ENCODE measurements at places on chromosomes 7 and 10.
A peak's percentile ranks its signal among the peaks of the same experiment; 100 is the strongest.

DNA sequence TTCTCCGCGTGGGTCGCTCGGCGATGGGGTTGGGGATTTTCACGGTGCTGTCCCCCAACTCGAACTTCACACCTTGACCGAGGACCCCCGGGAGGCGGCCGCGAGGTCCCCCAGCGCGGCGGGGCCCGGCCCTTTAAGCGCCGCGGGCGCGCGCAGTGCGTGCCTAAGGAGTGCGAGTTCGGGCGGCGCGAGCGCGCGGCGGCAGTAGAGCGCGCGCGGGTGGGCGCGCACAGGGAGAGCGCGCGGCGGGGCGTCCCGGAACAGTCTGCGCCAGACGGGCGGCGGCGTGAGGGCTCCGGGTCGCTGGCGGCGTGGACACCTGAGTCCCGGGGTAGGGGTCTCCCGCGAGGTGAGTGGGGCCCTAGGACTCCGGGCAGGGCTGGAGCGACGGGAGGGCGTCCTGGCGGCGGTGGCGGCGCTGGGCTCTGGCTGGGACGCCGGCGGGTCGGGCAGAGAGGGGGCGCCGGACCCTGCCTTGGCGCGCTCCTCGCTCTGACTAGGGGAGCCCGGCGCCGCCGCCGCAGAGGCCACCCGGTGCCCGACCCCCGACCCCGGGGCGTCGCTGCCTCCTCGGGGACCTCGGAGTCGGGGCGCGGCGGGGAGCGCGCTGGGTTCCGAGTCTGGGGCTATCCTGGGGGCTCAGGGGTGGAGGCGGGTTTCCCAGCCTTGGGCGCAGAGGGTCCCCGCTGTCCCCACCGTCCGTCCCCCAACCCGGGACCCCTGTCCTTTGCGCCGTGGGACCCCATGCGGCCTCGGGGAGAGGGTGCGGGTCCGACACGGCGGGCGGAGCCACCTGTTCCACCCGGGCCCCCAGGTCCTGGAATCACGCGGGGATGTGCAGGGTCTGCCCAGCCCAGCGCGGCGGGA, at the start of gene PROSER2:
PROSER2 (plus strand) TSS at position 235 of the 867 bp plus-strand sequence. CDS start 28,722 bp downstream, outside the sequence.
- DNase-seq, result peak; percentile 60

DNA sequence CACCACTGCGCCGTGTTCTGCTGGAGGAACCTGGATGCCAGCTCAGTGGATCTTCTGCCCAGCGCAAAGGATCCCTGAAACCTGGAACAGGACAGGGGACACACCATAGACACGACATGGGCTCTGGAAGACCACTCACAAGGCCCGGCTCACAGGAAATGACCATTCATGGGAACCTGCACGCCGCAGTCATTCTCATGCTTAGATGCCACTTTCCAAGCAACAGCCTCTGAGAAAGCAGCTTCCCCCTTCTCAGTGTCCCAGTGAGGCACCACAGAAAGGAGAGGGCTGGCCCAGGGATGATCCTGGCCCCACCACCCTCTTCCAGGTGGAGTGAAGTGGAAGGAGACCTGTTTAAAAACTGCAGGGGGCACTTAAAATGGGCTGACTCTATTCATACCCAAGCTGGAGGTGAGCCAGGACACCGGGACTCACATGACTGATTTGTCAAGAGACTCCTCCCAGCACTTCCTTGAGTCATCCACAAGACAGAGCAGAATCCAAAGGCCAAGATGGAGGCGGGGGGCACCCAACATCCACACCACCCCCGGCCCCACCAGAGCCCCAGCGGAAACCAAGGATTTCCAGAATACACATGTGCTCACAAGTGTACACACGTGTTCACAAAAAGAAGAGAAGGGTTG, 11.2 kb downstream of the CTBP2 start:
- peak; percentile 84 for DNase-seq

DNA sequence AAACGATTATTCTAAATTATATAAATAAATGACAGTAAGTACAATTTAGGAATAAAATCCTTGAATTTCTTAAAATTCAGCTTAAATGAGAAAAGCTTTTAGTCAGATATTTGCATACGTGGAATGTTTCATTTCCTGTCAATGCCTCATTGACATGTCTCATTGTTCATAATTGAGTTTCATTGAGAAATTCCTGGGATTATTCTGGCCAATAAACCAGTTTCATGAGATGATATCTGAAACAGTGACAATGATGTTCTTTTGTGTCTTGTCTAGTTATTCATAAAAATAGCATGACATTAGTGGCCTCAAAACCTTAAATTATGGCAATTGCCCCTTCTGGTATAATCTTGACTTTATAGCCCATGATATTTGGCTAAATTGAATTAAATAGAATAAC, 95.8 kb downstream of the DKK1 start:
- DNase-seq, result no peak

GRCh38 chr7:43072530-43072929, 39.9 kb upstream of the HECW1 start:
- peak; percentile 52 for DNase-seq

GRCh38 chr10:102546606-102547320, 43.0 kb downstream of the SUFU start:
- DNase-seq, result peak; percentile 58

GRCh38 chr10:112844681-112845544, 105.1 kb upstream of the TCF7L2 start:
- DNase-seq, result peak; percentile 46

DNA sequence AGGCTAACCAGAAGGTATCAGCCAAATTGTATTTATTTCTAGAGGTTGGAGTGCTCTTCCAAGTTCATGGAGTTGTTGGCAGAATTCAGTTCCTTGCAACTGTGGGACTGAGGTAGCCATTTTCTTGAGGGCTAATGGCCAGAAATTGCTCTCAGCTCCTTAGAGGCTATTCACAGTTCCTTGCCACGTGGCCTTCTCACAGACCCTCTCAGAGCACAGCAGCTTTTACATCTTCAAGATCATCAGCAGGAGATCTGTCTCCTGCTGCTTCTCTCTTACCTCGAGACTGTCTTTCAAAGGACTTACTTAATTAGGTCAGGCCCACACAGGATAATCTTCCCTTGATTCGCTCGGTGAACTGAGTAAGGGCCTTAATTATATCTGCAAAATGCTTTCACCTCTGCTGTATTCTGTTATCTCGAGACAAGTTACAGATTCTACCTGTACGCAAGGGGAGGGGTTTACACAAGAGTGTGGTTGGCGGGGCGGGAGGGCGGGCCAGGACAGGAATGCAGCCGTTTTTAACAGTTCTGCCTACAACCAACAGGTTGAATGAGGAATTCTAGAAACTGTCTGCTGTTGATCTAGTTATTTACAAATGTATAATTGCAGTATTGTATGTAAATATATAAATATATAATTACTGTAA, 15.0 kb downstream of the MIOS start:
- DNase-seq, result no peak

- peak; percentile 14 for DNase-seq
These were observed 16.0 kb downstream of the CHST15 start for GRCh38 chr10:124077208-124077993.
